ENCODE measurements at places on chromosomes 1 and 21.

- DNase-seq = no peak
Observed at GRCh38 chr1:236821091-236821627, 26.1 kb downstream of the MTR start.

DNA sequence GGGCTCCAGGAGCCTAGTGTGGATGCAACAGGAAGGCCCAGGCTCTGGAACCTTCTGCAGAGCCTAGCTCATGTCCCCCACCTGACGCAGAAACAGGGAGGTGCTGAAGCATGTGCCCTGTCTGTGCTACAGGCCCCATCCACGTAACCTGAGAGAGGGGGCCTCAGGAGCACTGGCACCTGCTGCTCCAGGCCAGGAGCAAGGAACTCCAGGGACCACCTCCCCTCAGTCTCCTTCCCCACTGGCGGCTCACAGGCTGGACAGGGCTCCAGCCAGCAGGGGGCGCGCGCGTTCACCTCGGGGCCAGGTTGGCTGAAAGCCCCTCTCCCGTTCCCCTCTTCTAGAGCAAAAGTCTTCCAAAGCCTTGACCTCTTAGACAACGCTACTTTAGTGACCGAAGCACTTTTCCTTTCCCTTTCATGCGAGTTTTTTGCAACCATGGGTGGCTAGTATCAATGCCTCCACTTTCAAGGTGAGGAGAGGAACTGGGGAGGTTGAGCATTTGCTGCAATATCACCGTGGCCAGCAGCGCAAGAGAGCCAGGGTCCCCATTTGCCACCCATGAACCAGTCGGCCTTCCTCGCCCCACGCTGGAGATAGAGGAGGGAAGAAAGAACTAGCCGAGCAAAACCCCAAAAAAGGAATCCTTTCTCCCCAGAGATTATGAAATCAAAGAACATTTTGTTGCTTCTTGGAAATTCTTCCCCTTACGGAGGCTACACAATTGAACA lies 52.4 kb upstream of the GPR157 start:
- peak; percentile 60 for DNase-seq

DNA sequence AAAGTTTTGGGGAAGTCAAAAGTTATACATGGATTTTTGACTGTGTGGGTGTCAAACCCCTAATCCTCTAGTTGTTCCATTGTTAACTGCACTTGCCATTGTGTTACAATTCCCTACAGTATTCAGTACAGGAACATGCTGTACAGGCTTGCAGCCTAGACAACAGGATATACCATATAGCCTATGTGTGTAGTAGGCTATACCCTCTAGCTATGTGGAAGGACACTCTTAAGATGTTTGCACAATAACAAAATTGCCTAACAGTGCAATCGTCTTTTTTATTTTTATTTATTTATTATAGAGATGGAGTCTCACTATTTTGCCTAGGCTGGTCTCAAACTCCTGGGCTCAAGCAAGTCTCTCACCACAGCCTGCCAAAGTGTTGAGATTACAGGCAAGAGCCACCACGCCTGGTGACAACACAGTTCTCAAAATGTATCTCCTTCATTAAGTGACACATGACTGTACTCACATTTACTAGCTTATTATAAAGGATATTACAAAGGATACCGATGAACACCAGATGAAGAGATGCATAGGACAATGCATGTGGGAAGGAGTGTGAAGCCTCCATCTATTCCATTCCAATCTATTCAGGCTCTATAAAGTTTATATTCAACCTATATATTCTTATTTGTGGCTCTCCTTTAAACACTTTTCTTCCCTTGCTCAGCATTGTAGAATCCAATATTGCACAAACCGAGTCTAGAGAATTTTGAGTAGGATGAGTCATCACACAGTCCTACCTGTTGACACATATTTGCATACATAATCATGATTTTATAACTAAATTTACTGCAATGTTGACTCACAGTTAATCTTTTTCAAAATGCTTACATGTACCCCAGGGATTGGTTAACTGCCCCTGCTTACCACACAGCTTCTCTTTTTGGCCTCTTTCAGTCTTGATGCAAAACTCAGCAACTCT lies 28.4 kb upstream of the CEP350 start:
- DNase-seq = peak; percentile 21

DNA sequence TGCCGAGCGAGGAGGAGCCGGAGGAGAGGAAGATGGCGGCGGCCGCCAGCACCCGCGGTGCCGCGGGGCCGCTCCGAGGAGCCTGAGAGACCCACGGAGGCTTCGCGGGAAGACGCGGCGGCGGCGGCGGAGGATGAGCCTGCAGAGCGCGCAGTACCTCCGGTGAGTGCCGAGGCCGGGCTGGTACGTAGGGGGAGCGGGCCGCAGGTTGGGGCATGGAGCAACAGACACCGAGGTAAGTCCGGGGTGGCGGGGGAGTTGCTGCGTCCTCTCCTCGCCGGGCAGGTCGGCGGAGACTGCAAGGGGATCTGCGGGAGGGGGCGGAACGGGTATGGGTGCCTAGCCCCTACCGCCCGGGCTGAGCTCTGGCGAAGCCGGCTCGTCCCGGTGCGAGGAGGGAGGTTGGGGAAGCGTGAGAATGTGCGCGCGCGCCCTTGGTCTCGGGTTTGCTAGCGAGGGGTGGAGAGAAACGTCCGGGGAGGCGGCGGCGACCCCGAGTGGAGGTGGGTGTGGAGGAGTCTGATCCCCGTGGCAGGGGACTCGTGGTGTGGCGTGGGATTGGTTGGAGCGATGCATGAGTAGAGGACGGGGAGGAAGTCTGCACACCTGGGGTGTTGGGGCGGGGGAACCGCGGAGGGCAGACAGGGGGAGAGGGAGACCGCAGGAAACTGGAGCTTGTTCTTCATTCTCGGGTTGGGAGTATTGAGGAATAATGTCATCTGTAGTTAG lies at the start of gene SMG7:
Gene SMG7 (plus strand): TSS at position 12 of the 729 bp plus-strand sequence. CDS start 122 bp downstream, at position 134.
- peak; percentile 86 for DNase-seq

- no peak for DNase-seq
Observed at GRCh38 chr1:118504221-118504644, 319.2 kb upstream of the SPAG17 start.

DNA sequence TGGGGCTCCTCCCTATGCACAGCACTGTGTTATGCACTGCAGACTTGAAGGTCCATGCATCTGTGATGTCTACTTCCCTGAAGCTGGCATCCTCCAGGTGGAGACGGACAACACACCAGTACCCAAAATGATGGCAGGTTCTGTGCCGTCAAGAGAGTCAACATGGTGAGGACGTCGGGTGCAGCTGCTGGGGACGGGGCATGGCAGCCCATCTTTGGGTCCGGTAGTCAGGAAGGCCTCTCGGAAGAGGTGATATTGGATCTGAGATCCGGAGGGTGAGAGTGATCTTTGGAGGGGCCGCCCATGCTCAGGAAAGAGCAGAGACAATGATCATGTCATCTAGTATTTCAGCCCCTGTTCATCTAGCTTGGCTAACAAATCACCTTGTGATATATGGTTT lies 104.1 kb downstream of the RIPK4 start:
- no peak for DNase-seq

GRCh38 chr21:46500224-46500861 lies 41.7 kb downstream of the DIP2A start:
- DNase-seq = no peak

DNA sequence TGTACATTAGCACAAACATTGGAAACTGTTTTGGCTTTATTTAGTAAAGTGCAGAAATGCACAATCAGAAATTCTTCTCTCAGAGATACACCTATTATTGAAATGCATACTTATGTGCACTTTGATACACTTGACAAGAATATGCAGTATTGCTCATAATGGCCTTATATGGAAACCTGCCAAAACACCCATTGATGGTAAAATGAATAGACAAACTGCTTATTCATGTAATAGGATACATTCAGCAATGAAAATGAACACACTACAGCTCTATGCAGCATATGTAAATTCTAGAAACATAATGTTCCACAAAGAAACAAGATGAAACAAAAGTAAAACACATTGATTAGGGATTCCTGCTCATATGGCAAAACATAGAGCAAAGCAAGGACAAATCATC lies 223.9 kb downstream of the S1PR1 start:
- no peak for DNase-seq

DNA sequence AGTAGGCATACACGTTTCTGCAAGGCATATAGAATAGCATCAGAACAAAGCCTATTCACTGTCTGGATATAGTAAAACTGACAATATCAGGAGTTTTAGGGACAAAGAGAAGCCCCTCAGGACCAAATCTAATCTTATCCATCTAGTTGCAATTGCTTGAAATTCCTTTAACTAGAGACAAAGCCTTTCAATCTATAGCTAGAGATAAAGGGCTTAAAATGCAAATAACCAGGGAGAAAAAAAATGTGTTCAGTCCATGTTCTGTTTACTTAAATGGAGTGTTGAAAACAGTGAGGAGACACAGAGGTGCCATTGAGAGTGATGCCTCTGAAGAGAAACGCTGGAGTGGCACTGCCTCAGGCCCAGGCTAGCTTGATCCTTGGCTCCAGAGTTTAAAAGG lies 286.1 kb downstream of the DPYD start:
- DNase-seq = peak; percentile 53

DNA sequence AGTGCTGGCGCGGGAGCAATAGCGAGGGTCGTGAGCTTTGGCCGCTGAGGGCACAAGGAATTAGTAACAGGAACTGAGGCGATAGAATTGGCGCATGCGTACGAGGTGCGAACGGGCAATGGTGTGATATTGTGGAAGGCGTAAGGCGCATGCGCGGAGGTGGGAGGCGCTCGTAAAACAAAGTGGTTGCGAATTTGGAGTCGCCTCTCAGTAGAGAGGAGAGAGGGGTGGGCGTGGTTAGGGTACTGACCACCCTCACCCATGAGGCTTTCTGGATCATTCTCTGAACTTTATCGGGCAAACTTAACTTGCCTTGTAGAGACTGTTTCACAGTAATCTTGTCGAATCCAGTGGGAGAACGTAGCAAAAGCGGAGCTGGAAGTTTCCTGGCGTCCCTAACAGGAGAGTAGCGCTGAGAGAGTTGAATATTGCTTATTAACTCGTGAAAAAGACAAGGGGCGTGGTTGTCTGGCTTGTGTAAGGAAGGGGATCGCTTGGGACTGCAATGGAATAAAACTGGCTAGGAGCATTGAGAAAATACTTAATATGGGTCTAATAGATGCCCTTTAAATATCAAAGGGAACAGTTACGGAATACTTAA lies 427 bp downstream of the CKS1B start:
- DNase-seq = peak; percentile 100

DNA sequence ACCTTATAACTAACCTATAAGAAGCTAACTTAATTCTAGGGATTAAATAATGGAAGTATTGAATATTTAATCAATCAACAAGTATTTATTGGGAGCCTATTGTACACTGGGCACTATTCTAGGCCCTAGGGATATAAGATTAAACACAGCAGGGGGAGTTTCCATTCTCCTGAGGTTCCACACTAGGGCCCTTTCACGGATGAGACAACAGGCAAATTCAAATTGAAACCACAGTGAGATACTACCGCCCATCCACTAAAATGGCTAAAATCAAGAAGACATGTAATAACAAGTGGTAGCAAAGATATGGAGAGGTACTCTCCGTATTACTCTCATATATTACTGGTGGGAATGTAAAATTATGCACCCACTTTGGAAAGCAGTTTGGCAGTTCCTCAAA lies 674.4 kb downstream of the KIF26B start:
- DNase-seq = peak; percentile 25

GRCh38 chr21:24265987-24266386 lies 1341.3 kb downstream of the MRPL39 start:
- DNase-seq = no peak

- no peak for DNase-seq
Observed at GRCh38 chr1:53254011-53254640, 15.8 kb upstream of the MAGOH start.

DNA sequence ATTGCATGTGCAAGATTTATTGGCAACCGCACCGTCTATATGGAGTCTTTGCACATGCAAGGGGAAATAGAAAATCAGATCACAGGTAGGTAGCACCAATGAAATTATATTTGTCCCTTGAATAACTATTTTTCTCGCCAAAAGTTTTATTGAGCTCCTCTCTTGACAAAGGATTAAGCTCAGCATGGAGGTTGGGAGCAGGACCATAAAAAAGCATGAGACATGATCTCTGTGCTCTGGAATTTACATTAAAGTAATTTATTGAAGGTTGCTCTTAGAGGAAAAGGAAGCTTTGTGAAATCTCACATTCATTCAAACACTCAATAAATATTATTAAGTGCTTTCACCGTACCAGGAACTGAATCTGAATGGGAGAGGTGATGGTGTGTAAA lies 66.0 kb upstream of the UBE2U start:
- no peak for DNase-seq

DNA sequence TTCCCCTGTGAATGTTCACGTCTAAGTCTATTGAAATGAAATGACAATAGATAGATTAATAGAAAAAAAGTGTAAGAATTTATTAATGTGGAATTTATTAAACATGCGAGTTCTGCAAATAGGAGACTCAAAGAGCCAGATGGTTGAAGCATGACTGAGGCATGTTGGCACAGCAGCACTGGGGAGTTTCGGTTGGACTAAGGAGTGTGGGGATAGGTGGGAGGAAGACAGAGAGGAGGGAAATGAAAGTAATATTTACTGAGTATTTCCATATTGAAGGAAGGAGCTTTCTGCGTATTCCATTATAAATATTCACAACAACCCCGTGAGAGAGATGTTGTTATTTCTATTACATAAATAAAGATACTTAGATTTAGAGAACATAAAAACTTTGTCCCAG lies 79.5 kb upstream of the ZNF644 start:
- no peak for DNase-seq

- no peak for DNase-seq
Observed at GRCh38 chr1:114668784-114669561, 876 bp downstream of the DENND2C start.

GRCh38 chr1:162987866-162988265 lies 81.3 kb upstream of the RGS4 start:
- DNase-seq = no peak

DNA sequence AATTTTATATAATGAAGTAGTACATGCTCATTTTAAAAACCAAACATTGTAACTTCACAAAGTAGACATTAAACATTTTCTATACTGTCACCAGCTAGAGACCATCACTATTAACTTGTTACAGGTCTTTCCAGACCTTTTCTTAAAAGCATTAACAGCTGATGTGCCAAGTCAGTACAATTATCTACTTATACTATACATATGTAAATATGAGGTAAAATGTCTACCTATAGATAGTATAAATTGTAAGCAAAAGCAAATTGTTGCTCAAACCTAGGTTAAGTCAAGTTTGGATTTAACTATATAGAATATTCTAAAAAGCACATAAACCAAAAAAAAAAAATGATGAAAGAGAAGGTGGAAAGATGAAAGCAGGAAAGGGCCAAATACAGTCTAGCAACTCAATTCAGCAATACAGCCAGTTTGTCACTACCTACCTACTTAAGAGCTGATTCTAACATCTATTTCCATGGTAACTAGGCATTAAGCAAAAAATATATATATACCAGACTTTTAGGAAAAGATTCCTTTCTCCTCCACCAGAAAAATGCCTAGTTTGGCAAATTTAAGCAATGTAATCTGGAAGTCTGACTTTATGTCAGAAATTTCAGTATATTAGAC lies 34.5 kb downstream of the ARID4B start:
- DNase-seq = no peak
